AG04450 (cell line): ENCODE measurements at places on chromosomes 13 and 19. TPM values are rescaled to one million over a fixed set of nuclear protein-coding genes. Genes with fewer than 3 reads are reported as not detected.
A peak's percentile ranks its signal among the peaks of the same experiment; 100 is the strongest.

DNA sequence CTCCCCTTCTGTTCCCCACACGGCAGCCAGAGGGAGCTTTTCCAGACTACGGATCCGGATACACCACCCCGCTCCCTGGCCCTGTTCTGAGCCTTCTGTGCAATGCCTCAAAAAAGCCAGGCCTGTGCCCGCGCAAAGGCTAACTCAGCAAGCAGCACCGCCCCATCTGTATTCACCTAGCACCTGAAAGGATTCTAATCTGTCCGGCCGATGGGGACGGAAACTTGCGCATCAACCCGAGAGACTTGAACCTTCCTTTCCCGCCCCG lies 589 bp downstream of the ZBTB45 start:
- DNase-seq, result no peak

DNA sequence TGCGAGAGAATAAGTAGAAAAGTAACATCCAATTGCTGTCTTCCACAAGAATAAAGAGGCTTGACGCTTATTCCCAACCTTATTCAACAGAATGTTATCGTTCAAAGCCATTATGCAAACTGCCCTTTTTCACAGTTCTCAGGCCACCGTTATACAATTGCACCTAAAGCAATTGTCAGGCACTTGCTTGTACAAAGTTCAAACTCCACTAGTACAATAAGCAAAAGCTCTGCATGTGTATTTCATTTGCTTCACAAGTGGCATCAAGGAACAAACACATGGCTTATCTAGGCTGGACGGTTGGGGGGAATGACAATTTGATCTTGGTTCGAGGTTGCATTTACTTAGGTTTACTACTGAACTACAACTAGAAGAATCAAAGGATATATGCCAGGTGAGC lies 815.6 kb downstream of the EFNB2 start:
- DNase-seq, result no peak

DNA sequence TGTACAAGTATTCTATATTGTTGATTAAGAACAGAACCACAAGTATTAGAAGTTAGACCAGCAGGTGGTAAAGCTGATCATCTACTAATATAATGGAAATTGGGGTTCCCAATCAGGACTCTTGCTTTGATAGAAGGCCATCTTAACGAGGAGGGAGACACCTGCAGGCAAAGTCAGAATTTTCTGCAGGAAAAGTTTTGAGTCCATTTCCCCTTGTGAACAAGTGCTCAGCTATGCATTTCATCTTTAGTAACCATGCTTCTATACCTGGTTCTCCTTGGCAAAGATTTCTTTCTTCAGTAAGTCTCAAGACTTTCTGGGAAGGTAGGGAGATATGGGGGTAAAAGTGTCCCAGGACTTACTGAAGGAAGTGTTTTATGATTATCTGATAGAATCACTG lies 36.1 kb upstream of the USPL1 start:
- DNase-seq, result no peak

- no peak for DNase-seq
These were observed 1.7 kb upstream of the SMAD9 start for GRCh38 chr13:36921631-36922301.

DNA sequence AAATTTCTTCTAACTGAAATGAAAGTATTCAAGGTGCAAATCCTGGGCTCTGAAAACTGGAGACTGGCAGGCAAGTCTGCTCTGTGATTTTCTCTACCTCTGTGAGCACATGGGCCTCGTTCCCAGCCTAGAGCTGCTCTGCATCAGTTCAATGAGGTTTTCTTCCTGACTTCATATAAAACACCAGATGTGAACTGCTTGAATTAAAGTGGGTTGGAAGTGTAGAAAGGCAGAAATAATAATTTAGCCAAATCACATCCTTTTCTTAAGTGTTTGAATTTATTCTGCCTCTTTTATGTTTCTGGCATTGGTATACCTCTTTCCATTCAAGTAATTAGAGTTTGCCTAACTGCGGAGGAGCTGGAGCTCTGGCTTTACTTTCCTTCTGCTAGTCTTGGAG lies 540.8 kb downstream of the OLFM4 start:
- no peak for DNase-seq

DNA sequence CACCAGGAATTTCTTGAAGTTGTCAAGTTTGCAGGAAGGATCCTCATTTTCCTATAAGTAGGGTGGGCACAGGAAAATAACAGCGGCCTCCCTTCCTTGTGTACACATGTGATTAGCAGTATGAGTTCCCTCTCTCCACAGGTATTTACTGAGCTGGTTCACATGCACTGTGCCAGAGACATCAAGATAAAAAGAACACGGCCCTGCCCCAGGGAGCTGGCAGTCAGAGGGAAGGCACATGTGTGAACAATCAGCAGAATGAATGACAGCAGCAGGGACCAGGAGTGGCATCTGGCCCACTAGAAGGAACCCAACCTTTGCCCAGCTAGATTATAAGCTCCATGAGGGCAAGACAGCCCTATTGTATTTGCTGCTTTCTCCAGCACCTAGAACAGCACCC lies 13.9 kb downstream of the DOCK9 start:
- DNase-seq, result no peak

DNA sequence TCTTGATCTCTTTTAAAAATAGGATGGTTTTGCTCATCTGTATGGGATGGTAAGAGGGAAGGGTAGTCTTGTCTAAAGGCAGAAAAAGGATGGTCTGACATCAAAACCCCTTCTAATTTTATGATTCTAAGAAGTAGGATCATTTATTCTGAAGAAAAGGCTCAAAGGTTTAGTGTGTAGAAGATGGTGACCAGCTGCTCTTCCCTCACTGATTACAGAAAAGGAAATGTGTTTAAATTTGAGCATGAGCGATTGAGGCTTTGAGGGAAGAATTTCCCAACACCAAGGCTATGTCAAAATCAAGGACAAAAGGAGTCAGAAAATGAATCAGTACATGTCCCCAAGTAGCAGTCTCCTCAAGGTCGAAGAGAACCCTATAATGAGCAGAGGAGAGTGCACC lies 909.8 kb downstream of the EFNB2 start:
- no peak for DNase-seq

DNA sequence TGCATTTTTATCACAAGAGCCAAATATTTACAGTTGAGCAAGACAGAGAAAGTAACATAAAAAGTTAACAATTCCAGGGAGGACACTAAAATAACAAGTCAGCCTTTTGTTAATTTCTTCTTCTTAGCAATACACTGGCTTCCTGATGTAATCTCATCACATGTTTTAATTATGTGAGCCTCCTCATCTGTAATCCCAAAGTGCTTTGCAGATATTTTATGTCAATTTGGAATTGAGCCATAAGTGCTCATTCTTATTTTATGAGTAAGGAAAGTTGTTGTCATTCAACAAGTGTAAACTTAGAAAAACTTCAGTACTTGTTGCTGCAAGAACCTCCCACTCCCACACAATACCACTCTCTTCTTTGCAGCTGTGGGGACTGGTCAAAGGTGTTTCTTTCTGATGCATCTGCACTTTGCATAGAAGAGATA lies 223.6 kb downstream of the GPC6 start:
- DNase-seq, result peak; percentile 34

- DNase-seq, result peak; percentile 6
These were observed 2.3 kb downstream of the NCCRP1 start for GRCh38 chr19:39199025-39199424.

- DNase-seq, result no peak
These were observed 4.1 kb downstream of the PCID2 start for GRCh38 chr13:113204378-113204734.

DNA sequence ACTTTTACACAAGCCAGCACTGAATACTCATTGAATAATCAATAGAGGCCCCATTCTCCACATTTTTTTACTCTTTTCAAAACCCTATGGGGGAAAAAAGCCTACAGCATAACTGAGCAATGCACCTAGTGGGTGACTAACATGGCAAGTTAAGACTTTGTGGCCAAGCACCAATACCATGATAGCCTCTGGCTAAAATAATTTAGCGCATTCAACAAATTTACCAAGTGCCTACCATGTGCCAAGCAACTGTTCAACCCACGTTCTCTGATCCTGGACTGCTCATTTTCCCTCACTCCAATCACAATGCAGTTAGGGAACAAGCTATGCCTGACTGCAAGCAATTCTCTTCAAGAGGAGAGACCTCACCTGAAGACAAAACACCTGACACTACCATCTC lies 3.0 kb downstream of the ANKRD10 start:
- no peak for DNase-seq

DNA sequence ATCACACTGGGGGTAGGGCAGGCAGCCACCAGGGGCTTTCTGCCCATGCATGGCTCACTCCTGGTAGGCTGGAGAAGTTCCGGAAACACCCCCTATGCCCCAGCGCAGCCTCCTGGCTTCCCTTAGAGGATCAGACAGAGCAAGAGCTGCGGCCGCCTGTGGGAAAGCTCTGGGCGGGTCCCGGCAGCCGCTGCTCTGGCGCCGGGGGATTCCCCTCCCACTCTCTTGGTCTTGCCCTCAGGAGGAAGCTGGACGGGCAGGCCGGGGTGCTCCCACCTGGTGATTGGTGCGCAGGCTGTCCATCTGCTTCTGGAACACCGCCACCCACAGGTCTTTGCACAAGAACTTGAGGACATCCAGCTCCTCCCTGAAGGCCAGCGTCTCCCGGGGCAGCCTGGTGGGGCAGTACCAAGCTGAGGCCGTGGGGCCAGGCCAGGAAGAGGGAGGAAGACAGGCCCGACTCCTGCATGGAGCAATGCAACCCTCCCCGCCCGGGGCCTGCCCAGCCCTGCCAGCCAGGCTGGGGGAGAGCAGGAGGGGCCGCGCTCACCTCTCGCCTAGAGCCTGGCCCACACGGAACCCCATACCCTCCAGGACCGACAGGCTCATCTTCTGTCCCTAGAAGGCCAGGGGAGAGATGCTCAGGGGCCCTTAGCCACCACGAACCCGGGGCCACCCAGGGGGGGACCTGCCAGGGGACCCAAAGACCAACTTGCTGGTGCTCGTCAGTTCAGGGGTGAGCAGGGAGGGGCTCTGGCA lies 4.0 kb upstream of the NKPD1 start:
- DNase-seq, result no peak

DNA sequence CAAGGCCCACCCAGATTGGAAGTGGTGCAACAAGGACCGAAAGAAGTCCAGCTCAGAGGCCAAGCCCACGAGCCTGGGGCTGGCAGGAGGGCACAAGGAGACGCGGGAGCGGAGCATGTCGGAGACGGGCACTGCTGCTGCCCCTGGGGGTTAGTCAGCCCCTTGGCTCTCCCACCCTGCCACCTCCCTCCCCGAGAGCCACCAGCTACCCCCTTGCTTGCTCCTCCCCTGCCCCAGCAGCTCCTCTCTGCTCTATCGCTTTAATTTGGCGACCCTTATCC lies 14.2 kb upstream of the PRR19 start:
- no peak for DNase-seq

DNA sequence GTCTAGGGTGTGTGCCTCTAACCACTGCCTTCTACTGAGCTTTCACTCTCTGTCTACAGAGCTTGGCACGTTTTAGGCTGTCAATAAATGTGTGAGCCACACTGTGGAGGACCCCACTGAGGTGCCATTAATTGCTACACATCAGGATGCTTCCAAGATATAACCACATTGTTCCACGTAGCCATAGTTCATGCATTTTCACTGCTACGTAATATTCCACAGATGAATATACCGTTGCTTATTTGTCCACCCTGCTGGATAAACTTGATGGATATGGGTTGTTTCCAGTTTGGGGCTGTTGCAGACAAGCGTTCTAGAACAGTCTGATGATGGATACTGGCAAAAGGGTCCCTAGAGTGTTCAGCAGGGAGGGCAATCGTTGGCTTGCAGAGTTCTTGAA lies 11.3 kb upstream of the NUMBL start:
- no peak for DNase-seq

- no peak for DNase-seq
These were observed 17.5 kb downstream of the KLF2 start for GRCh38 chr19:16342002-16342715.

DNA sequence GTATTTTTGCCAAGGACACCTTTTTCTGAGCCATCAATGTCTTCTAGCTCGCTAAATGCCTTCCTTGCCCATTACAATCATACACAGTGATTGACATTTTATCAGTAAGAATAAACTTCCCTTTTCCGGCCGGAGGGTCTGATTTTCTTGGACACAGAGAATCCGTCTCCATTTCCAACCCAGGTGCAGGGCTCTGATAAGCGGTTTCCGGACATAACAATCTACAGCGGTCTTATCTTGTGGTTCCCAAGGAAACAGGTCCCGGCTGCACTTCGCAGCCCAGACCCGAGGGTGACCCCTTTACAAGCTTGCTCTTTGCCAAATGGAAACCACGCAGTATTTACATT lies 5.1 kb upstream of the ZNF77 start:
- DNase-seq, result no peak

DNA sequence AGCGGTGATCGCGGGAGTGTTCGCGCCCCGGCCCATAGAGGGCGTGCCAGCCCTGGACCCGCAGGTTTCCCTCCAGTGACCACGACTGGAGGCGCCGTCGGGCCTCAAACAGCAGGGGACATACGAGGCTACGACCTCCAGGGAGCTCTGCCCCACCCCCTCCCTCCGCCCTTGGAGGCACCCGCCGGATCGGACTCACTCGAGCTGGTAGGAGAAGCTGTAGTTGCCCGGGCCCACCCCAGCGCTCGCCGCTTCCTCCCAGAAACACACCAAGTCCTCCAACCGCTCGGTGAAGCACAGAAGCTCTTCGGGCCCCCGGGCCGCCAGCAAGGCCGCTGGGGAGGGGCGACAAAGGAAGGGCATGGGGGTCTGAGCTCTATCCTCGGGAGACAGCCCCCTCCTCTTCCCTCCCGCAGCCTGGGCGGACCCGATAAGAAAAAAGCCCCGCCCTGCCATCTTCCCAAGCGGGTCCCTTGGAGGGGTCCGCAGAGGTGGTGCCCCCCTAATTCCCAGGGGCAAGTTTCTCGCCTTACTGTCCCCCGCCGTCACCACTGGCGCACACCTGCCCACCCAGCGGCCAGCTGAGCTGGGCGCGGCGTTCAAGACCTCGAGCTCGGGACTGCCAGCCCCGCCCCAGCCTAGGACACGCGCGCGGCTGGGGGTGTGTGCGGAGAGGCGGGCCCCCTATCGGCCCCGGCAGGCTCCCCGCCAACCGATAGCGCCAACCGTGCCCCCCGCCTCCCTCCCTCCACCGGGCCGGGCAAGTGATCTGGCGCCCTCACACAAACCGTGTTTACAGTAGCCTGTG lies 1.0 kb downstream of the EPOR start:
- DNase-seq, result no peak

GRCh38 chr13:106418556-106418955 lies 116.9 kb downstream of the EFNB2 start:
- peak; percentile 46 for DNase-seq

GRCh38 chr13:30337061-30337610 lies 29.8 kb upstream of the KATNAL1 start:
- DNase-seq, result no peak

GRCh38 chr13:111460548-111461444 lies 140.4 kb downstream of the TEX29 start:
- peak; percentile 24 for DNase-seq

DNA sequence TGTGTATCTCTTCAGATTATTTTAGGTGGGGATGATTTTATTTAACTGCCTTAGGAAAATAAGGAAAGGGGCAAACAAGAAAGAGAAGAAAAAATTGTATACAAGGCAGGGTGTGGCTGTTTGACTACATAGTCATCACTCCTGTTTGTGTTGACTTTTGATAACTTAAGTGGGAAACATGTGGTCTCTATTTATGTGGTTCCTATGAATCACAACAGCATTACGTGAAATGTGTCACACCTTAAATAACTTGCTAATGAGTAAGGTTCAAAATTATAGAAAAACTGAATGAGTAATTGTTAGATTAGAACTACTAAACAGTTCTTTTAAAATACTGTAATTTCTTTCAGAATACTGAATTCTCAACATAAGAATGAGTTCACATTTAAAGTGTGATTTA lies 69.3 kb downstream of the LMO7 start:
- no peak for DNase-seq

The ZNF558 gene
- 23.6 and 27.9 TPM in 2 replicates for polyA plus RNA-seq

The WDR87 gene
- not detected in 2 replicates for polyA plus RNA-seq

The SRRM5 gene
- polyA plus RNA-seq, result 0.07 and 0.12 TPM in 2 replicates

The PRKD2 gene
- 6.7 and 10.3 TPM in 2 replicates for polyA plus RNA-seq

The PDE4C gene
- 0.12 and 0.46 TPM in 2 replicates for polyA plus RNA-seq

The FARP1 gene
- polyA plus RNA-seq, result 76.4 and 83.0 TPM in 2 replicates

The RFPL4A gene
- polyA plus RNA-seq, result not detected in 2 replicates
